ENCODE measurements at places on chromosomes 4 and X. TPM values are rescaled to one million over a fixed set of nuclear protein-coding genes. Genes with fewer than 3 reads are reported as not detected.

DNA sequence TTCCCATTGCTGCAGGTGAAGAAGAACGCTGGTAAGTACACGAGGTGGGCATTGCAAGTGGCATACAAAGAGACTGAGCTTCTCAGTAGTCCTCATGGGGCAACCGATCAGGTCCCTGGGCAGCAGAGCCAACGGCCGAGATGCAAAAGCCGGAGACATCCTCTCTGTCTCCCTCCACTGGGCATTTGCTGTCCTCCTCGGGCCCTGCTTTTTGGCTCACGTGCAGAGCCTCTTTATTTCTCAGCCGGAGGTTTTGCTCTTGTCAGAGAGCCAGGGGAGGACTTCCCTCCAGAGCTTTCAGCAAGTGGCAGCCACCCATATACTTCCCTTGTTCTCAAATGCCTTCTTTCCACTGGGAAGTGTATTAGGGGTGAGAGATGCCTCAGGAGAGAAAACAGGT lies 18.0 kb downstream of the STARD8 start:
- H3K4me1 ChIP-seq: no peaks in the 10 kb centered on the region
- H3K36me3 ChIP-seq: no peaks in the 10 kb centered on the region
- H3K27ac ChIP-seq: no peak overlapping the region
- H3K27me3 ChIP-seq: no peaks in the 10 kb centered on the region

- no peak for DNase-seq
- H3K4me1 ChIP-seq: no peaks in the 10 kb centered on the region
- H3K36me3 ChIP-seq: no peaks in the 10 kb centered on the region
- no peak overlapping the region for H3K4me3 ChIP-seq
These were observed 1011.7 kb upstream of the PCDH7 start for GRCh38 chr4:29708473-29708872.

GRCh38 chr4:174316954-174317353 lies 33.2 kb downstream of the CEP44 start:
- no peak overlapping the region for H3K27ac ChIP-seq
- no peak for DNase-seq
- no peaks in the 10 kb centered on the region for H3K4me1 ChIP-seq

Gene RAB9A
- 12.2 TPM for total RNA-seq

Gene PCDH18
- 3.6 TPM for total RNA-seq

Gene ZNF157
- total RNA-seq: not detected

Data from liver (tissue), 10 donors.